ENCODE measurements at places on chromosomes 2 and 18. TPM values are rescaled to one million over a fixed set of nuclear protein-coding genes. Genes with fewer than 3 reads are reported as not detected.
A peak's percentile ranks its signal among the peaks of the same experiment; 100 is the strongest.

Gene BCL2
- 2.2 TPM for total RNA-seq

Gene MTA3
- total RNA-seq = 27.5 TPM

Gene UNC80
- total RNA-seq = not detected

Gene SLC4A3
- total RNA-seq = 2.3 TPM

Gene R3HDM1
- total RNA-seq = 3.8 TPM

Gene CHPF
- 69.0 TPM for total RNA-seq

Gene FBXO15
- total RNA-seq = 0.63 TPM

Gene CYP26B1
- 1.9 TPM for total RNA-seq

- DNase-seq = no peak
These were observed 1627.7 kb downstream of the LRP1B start for GRCh38 chr2:140502951-140503630.

- no peak for DNase-seq
These were observed 187.1 kb downstream of the SMAD7 start for GRCh38 chr18:48763719-48764100.

DNA sequence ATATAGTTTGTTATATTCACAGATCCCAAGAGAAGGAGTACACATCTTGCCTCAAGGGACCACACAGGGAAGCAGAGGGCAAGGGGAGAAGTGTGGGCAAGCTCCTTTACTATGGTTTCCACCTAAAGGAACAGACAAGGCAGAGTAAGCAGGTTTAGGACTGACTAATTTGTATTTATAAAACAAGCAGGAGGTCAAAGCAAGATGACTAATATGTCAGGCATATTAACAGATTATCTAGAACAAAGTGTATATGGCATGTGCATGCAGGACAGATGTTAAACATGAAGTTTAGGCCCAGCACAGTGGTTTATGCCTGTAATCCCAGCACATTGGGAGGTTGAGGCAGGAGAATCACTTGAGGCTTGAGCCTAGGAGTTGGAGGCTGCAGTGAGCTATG is 3.7 kb upstream of the LRP2 start:
- DNase-seq = peak; percentile 1

DNA sequence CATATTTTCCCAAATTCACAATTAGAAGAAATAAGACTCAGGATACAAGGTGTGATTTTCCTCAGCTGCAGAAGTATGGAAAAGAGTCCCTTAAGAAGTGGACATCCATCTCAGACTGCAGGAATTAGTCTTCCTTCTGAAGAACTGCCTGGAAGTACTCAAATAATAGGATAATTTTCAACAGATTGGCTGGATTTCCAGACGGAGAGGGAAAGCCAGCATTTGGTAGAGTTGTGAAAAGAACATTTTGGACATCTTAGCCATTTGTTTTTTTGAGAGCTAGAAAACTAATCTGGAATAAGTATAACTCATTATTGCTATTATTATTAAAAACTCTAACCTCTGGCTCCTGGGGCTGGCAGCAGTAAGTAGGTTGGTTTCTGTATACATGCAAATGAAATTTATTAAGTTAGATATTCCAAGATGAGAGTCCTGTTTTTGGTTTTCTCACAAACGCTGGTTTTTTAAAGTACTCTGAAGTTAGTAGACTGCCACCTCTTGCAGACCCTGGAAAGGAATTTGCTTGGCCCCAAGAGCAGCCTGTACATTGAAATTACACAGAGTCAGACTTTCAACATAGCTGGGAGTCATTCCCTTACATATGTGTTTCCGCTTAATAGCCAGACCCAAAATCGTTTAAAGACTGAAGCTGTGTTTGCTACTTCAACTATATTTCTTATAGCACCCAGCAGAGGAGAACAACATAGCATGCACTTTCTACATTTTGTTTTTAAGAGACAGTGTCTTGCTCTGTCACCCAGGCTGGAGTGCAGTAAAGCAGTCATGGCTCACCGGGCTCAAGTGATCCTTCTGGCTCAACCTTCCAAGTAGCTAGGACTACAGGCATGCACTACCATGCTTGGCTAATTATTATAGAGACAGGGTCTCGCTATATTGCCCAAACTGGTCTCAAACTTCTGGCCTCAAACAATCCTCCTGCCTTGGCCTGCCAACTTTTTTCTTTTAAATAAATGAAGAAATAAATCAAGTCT is 142.4 kb downstream of the THADA start:
- no peak for DNase-seq

GRCh38 chr2:212960336-212960735 is 191.1 kb downstream of the IKZF2 start:
- no peak for DNase-seq

- no peak for DNase-seq
These were observed 682.7 kb upstream of the RAB6C start for GRCh38 chr2:129296806-129297205.

DNA sequence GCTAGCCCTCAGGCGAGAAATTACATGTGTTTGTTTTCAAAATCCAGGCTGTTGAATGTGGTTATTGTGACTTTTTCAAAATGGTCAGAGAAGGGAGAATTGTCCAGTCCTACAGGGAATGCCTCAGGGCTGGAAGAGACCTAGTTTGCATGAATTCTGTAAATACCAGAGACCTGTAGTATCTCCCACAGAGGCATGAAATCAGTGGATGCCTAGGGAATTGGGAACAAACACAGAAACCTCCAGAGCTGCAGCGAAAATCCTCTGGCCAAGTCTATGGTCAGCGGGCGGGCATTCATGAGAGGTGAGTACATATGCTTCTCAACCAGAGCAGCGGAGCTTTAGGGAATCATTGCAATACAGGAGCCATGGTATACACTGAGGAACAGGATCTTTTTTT is 1596.5 kb upstream of the NXPH2 start:
- no peak for DNase-seq

DNA sequence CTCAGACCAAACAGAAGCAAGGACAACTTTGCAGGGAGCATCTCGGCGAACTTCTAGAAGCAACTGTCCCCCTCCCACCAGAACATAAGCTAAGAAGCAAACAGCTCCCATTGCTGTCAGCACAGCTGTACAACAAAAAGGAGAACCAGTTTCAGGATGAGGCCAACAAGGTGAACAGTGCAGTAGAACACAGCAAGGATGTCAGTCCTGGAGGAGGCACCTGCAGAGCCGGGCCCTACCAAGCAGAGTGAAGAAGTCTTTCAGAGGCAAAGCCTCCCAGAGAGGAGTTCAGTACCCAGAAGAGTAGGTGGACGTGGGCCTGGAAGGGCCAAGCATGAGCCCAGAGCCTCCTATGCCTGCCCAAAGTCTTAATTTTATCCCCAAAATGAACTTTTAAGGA is 1.0 kb downstream of the PASK start:
- no peak for DNase-seq

DNA sequence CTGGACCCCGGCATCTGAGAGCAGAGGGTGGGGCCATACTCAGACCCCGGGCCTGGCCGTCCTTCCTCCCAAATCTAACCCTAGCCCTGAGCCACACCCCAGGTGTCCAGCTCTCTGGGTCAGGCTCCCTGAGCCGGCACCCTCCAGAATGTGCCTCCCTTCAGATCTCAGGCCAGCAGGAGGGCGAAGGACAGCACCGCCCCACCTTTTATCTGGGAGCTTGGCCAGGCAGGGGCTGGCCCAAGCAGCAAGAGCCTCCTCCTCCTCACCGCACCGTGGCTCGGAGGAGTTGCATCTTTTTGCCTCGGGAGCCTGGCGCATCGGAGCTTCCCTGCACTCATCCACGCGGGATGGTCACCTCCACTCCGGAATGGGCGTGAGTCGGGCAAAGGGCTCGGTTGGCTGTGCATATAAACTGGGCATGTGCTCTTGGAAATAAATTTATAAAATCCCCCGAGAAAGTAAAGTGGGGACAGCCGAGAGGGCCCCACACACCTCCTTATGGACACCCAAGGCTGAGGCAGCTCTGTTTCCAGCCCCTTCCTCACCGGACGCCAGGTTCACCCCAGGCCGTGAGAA is 69.1 kb upstream of the CTDP1 start:
- peak; percentile 27 for DNase-seq

DNA sequence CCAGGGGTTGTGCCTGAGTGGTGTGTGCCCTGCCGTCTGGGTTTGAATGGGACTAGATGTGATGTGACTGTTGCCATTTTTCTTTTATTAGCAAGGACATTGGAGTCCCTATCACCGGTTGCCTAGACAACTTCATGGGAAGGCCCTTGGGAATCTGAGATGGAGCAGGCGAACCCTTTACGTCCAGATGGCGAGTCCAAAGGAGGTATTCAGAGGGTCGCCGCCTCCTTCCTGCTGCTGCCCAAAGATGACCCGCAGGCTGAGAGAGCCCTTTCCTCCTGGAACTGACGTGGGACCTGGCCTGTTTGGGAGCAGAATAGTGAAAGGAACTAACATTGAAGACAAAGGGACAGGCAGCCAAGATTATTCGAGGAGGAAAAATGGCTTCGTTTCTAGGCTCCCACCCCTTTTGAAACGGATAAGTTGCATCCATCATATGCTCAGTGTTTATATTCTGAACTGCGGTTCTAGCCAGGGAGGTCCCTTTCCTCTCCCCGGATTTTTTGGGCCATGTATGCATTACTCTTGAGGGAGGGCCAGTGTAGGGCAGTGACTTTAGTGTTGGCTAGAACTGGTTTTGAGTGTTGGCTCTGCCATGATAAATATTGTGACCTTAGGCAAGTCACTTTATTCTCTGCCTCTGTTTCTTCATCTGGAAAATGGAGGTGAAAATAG is 673 bp downstream of the CENPO start:
- peak; percentile 39 for DNase-seq

DNA sequence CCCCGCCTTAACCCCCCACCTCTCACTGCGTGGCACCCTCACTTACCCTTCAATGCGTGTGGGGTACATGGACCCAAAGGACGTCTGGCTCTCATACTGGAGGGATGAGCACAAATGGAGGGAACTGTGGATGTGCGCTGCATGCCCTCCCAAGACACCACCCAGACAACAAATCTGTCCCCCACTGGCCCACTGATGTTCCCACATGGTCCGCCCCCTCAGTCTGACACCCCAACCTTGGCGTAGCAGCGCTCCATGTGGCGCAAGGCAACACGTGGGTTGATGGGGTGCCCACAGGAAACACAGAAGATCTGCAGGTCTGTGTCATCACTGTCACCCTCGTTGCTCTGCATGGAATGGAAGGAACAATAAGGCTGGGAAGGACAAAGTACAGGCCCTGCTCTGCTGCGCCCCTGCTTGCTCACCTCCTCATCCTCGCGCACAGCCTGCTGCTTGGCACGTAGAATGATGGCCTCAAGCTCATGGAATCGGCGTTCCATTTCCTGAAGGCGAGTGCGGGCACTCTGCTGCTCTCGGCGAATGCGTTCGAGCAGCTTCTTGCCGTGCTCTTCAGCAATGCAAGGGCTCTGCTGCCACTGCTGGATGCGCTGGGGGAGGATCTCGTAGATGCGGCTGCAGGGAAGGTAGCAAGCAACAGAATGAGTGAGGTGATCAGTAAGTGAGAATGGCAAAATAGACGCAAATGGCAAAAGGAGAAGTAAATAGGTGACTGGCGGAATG is 2.3 kb upstream of the MBD1 start:
- DNase-seq = no peak

DNA sequence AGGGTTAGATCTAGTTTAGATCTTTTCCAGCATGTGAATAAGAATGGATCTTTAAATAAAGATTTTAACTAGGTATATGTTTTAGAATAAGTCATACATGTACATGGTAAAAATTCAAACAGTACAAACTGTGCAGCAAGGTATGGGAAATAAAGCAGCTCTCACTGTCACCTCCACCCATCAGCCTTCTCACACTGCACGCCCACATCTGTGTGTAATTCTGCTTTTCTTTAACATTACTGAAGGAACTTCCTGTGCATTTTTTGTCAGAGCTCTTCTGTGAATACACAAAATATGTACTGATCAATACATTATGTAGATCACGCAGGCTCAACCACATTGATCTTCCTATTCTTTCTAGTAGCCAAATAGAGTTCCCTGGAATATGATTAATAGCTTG is 3.4 kb downstream of the CASP8 start:
- no peak for DNase-seq

GRCh38 chr18:36456622-36457021 is 159.1 kb downstream of the FHOD3 start:
- no peak for DNase-seq

DNA sequence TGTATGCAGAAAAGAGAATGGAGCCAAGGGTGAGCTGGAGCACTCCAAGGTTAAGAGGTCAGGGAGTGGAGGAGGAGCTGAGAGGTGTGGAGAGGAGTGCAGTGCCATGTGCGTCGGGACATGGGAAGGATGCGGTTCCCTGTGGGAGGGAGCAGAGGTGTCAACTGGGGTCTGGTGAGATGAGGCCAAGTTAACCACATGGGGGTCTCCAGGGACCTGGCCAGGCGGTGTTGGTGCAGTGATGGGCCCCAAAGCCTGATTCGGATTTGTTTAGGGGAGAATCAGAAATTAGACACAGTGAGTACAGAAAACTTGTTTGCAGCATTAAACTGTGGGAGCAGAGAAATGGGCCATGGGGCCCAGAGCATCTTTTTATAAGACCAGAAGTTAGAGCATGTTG is 210.5 kb downstream of the LDLRAD4 start:
- no peak for DNase-seq

DNA sequence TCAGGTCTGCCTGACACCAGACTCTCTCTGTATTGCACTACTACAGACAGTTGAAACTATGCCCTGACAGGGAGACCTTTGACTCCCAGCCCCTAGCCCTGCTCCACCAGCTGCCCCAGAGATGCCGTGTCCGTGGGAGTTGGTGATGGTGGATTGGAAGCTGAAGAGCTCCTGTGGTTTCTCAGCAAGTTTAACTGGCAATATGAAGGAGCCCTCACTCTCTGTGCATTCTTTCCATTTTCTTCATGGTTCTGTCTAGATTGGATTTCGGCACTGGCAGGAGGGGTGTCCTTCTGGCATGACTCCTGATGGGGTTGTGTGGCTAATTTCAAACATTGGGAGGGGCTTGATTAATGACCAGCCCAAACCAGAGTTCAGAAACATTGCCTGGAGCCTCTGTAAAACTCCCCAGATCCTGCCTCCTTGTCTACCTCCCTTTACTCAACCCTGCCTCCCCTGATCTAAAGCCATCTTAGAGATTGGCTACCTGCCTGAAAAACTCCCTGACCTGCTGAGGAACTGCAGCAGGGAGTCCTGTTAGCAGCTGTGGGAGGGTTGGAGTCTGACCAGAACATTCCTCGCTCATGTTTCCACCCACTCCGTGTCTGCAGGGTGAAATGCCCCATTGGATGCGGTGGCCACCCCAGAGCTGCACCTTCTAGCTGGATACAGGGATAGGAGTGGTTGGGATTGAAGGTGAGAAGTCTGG is 206.9 kb upstream of the SPRED2 start:
- peak; percentile 35 for DNase-seq

GRCh38 chr18:51070545-51070944 is 40.5 kb downstream of the SMAD4 start:
- peak; percentile 54 for DNase-seq

DNA sequence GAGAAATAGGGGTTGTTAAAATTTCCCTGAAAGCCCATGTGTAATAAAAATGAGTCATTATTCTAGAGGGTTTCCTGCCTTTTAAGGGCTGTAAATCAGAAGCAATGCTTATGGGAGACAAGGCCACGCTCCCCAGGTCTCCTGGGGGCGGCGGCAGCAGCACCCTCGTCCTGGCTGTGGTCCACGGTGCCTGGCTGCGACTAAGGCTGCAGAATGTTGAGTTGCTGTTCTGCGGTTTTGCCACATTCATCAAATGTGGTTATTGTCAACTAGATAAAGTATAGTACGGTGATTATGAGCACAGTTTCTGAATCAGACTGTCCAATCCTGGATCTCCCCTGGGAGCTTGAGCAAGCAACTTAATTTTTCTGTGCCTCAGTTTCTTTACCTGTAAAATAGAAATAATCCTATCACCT is 11.9 kb upstream of the AGFG1 start:
- peak; percentile 92 for DNase-seq

- no peak for DNase-seq
These were observed 17.1 kb downstream of the CREB1 start for GRCh38 chr2:207546822-207547221.

Measured in Daoy (cell line).